ENCODE measurements at places on chromosomes 2 and 18.

GRCh38 chr2:240974771-240975572, 23.4 kb upstream of the SNED1 start:
- peak; percentile 63 for DNase-seq

GRCh38 chr2:184599872-184600222, 1.5 kb downstream of the ZNF804A start:
- DNase-seq, result no peak

GRCh38 chr2:199468561-199469513, 11.1 kb upstream of the SATB2 start:
- DNase-seq, result no peak

- DNase-seq, result no peak
Measured at GRCh38 chr18:40529478-40529877, 1425.6 kb upstream of the PIK3C3 start.

DNA sequence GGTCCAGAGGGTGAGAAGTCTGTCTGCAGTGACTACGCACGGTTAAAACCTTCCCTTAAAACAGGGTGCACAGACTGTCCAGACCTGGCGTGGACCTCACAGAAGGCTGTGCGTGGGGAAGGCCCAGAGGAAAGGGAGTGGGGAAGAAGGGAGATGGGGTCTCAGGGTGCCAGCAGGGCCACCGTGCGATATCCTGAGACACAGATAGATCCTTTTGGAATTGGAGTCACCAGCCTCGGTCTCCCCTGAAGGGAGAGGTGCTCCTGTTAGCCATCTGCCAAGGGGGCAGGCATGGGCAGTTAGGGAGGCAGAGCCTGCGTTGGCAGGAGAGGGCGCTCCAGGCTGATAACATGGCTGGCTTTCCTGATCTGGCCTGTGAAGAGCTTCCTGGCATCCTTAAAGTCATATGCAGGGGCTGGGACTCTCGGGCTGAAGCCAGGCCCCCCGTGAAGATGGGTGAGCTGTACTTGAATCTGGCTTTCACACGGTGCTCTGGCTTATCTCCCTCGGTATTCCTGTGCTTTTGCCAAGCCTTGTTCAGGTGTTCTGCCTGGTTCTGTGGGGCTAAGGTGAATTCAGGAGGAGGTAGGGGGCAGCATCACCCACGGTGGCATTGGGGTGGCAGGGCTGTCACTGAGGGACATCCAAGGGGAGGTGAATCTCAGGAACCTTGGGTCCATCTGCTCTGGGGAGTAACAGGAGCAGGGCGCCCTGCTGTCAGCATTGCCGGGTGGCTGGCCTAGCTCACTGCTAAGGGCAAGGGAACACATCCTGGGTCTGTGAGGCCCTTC, 107.2 kb upstream of the SMAD2 start:
- no peak for DNase-seq

DNA sequence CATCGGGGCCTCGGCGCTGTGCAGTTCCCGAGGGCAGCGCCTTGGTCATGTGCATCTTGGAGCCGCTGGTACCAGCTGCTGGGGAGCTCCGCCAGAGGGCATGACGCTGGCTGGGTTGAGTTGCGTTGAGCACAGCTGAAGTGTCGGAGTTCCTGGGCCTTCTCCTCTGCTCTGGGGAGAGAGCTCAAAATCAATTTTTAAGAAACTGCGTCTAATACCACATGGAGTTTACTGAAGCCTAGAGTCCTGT, 48.7 kb downstream of the GREB1 start:
- no peak for DNase-seq

DNA sequence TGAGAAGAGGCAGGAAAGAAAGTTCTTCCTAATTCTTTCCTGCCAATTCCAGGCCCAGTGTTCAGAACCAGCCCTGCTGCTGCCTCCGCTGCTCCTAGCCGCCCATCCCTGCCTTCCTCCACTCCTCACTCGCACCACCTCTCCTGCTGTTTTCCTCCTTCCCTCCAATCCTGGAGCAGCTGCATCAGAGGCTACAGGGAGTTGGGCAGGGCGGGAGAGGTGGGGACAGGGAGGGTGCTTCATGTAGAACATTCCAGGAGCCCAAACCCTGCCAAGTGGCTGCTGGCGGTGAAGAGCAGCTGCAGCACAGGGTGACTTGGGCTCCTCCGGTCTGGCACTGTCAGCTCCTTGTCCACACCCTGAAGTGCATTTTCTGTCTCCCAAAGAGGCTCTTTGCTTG, 176.3 kb downstream of the TNS1 start:
- DNase-seq, result no peak

DNA sequence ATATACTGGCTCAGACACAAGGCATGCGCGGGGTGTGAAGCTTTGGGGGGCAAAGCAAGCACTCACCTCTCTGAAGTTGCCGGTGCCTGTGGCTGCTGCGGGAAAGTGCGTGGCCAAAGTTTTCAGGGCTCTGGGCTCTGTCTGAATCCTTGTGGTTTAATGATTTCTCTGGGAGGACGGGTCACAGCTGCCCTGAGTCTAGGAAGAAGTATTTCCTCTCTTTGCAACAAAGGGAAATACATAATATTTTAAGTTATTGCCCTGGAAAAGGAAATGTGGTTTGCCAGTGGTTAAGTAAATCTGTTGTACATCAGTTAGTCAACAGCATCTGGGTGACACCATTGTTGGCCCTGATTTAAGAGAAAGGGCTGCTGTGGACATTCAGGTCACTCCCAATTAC, 56.7 kb upstream of the ZDBF2 start:
- no peak for DNase-seq

DNA sequence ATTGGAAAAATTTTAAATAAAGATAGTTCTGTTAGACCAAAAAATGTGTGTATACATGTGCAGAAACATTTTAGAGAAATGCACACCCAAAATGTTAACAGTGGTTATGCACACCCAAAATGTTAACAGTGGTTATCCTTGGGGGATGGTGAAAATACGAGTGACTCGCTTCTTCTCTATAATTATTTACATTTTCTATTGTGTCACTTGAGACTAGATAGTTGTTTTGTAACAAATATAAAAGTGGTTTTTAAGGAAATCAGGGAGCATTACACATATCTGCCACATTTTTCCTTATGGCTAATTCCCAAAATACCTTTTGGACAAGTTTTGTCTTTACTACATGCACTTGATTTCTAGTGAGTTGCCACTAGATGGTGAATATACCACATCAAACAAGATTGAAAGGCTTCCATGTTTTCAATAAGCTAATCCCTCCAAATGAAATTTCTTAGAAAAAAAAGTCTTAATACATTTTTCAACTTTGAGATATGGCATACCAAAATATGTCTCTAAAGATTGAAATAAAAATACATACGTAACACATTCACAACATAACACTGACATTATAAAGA, 9.0 kb upstream of the HIBCH start:
- DNase-seq, result no peak

DNA sequence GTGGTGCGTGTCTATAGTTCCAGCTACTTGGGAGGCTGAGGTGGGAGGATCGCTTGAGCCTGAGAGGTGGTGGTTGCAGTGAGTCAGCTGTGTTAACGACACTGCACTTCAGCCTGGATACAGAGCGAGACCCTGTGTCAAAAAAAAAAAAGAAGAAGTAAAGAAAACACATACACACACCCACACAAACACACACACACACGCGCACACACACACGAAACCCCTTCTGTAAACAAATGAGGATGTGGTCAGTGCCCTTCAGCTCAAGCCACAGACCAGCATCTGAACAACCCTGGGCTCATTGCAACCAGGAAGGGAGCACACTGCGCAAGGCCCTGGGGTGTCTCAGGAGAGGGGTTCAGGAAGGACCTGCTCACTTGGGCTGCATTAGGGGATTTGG, 47.9 kb upstream of the KCNF1 start:
- peak; percentile 25 for DNase-seq

GRCh38 chr18:73691118-73691517, 456.5 kb downstream of the FBXO15 start:
- DNase-seq, result no peak

GRCh38 chr2:23635442-23636340, 250.7 kb downstream of the KLHL29 start:
- DNase-seq, result no peak

GRCh38 chr18:54787121-54787520, 41.2 kb upstream of the RAB27B start:
- DNase-seq, result no peak

DNA sequence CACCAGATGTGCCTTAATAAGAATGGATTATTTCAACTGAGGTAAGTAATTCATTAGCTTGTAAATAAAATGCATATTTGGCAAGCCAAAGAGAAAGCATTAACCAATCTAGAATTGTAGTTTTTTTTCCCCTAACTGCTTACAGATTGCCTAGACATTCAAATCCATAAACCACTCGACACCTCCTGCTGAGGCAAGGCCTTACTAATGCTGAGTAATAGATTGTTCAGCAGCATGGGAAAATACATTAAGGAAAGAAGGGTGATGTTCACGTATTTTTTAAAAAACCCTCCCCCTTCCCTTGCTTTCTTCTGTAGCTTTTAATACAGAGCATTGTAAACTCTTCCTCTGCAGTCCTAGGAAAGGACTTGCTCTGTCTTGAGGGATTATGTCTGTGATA, 17.0 kb upstream of the LINC00305 start:
- no peak for DNase-seq

- DNase-seq, result no peak
Measured at GRCh38 chr2:134336352-134336751, 82.5 kb downstream of the MGAT5 start.

- DNase-seq, result peak; percentile 17
Measured at GRCh38 chr2:88903749-88904353, 212.4 kb downstream of the RPIA start.

DNA sequence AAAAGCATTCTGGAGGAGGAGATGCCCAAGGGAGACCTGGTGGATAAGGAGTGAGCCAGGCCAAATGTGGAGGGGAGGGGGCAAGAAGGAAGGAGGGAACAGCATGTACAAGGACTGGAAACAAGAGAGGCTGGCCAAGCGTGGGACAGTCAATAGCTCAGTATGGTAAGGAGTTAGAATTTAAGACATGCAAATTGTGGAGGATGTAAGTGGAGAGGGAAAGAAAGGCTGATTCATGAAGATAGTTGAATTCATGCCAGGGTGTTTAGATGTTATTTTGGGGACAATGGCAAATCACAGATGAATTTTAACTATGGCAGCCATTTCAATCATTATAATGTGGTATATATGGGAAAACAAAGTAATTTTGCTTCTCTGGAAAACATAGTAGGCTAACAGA, 462.3 kb downstream of the MEIS1 start:
- no peak for DNase-seq

DNA sequence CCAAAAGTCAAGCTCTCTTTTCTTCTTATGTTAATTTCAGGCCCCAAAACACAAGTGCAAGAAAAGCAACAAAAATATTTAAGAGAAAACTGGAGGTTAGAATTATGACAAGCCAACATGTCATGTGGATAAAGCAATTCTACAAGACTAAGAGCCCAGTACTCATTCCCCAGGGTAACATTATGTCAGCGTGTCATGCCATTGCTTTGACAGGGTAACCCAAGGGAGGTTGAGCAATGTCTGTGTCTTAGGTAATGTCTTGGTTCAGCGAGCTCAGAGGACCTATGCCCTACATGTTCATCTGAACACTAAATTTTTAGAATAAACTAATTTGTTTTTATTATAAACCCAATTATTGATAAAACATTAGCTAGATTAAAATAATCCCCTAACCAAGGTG, 173.2 kb upstream of the ZNF804A start:
- no peak for DNase-seq

DNA sequence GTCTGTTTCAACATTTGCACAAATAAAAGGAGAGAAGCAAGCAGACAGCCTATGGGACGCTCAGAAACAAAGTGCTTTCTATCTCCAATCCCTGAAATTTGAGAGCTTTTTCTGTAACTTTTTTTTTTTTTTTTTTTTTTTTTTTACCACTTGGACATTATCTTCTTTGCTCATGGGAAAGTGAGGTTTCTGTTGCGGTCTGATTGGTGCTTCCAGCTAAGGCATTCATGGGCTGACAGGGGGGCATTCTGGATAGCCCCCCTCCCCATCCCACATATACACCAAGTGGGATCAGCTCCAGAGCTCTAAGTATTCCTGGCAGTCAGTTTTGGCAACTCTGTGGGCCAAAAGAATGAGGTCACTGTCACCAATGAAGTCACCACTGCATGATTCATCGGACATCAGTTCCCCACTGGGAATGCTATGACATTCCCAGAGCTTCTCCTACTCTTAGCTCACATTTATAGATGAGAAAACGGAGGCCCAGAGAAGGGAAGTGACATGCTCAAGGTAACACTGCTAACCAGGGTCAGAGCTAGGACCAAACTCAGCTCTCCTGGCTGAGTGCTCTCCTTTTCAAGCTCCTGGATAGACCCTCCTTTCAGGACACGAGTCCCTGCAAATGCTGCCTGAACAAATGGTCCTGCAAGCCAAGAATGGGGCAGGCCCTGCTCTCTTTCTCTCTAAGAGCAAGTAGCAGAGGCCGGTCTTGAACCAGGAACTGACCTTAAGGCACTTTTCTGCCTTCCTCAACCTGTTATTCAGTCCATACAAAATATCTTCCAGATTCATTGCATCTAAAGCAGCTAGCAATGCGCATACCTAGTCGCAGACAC, 61.3 kb downstream of the TMEM247 start:
- DNase-seq, result no peak

GRCh38 chr2:215397632-215398341, 38.1 kb downstream of the FN1 start:
- no peak for DNase-seq

DNA sequence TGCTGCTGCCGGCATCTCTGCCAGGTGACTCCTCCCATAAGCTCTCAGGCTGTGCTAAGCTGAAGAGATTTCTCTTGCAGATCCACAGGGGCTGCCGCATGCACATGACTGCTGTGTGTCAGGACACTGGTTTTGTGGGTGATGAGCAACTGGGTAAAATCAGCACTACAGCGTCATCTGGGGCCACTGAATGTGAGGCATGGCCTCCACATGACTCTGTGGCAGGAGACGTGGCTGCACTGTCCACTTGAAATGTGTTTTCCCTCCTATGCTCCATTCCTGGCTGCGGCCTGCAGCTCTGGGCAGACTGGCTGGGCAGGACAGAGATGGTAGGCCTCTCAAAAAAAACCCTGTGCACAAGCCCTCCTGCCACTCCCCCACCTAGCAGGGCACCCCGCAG, 63.6 kb downstream of the MARCO start:
- no peak for DNase-seq

- DNase-seq, result no peak
Measured at GRCh38 chr2:173347305-173348168, 7.1 kb upstream of the CDCA7 start.

GRCh38 chr2:102063487-102063911, 71.7 kb downstream of the IL1R2 start:
- no peak for DNase-seq

DNA sequence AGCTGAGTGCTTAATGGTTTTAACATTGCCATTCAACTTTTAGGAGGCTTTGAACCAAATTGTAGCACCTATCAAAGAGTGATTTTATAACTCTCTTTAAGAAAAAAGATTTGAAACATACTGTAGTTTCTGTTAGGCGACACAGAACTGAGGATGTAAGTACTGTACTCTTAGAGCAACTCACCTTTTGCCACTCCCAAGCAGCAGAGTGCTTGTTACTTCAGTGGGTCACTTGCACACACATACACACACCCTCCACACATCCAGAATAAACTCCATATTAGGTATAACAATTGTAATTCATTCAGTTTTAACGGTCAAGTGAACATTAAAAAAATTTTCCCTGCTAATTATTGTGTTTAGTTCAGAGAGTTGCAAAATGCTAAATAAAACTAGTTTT, 118.3 kb downstream of the CAMKMT start:
- no peak for DNase-seq

All from CD4-positive, alpha-beta T cell treated with Interleukin-17A for 1 hour (primary cell).